Esophagus muscularis mucosa (tissue), 4 donors: ENCODE measurements at places on chromosomes 2 and 18. TPM values are rescaled to one million over a fixed set of nuclear protein-coding genes. Genes with fewer than 3 reads are reported as not detected.

The CDH2 gene
- 17.4 TPM for total RNA-seq

The TACR1 gene
- total RNA-seq, result 2.5 TPM

The GAREM2 gene
- 4.0 TPM for total RNA-seq

The VPS54 gene
- total RNA-seq, result 24.0 TPM

The DGUOK gene
- 36.8 TPM for total RNA-seq

The CYP27C1 gene
- under 0.01 TPM for total RNA-seq

The ARHGEF33 gene
- 0.71 TPM for total RNA-seq

The PKDCC gene
- 219 TPM for total RNA-seq

The OSBPL6 gene
- total RNA-seq, result 2.7 TPM

The UGT1A7 gene
- total RNA-seq, result not detected

The CYP26B1 gene
- 1.2 TPM for total RNA-seq

The MYL1 gene
- total RNA-seq, result not detected

The CAPN14 gene
- total RNA-seq, result not detected

The AGBL5 gene
- 21.0 TPM for total RNA-seq

The GAREM1 gene
- total RNA-seq, result 8.7 TPM

The LTBP1 gene
- total RNA-seq, result 442 TPM

The ACMSD gene
- not detected for total RNA-seq

The SERPINB13 gene
- not detected for total RNA-seq

The EFHD1 gene
- total RNA-seq, result 23.7 TPM

The SP100 gene
- total RNA-seq, result 95.5 TPM

The POTEI gene
- not detected for total RNA-seq

DNA sequence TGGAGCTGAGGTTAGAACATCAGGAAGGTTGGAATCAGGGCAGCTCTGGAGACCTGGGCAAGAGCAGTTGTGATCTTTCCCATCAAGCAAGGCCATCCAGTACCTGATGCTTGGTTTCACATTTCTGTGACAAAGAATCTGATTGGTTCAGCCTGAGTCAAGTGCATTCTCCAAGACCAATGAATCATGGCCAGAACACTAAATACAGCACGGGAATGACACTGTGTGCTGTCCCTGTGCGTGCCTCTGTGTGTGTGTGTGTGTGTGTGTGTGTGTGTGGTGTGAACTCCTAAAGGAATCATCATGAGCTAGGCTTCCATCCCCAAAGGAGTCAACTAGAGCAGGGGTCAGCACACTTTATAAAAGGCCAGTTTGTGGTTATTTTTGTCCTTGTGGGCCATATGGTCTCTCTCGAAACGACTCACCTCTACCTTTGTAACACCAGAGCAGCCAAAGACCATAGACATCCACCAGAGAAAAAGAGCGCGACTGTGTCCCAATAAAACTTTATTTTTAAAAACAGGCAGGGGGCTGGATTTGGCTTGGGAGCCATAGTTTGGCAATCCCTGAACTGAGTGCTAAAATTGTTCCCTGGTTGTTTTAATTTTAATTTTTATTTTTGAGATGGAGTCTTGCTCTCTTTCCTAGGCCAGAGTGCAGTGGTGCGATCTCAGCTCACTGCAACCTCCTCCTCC is 99.7 kb downstream of the INHBB start:
- no peak for DNase-seq

- no peak for DNase-seq
Observed at GRCh38 chr2:224666951-224667553, 49.1 kb downstream of the CCDC195 start.

DNA sequence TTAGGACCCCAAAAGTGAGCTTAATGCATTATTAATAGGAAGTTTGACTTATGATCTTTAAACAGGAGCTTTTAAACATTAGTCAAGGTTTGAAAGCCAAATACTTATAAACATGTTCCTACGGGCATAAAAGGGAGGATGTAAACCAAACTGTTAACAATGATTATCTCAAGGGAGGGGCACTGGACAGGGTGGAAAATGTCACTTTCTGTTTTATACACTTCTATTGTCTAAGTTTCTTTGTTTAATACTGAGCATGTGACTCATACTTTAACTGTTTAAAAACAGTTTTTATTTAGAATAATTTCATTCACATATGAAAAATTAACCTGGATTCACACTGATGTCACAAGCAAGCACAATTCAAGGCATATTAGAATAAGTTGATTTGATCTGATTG is 18.3 kb upstream of the ITGA6 start:
- no peak for DNase-seq

GRCh38 chr18:12628706-12629702 is 28.9 kb downstream of the SPIRE1 start:
- DNase-seq, result no peak

- peak; percentile 57 for DNase-seq
Observed at GRCh38 chr2:135023886-135024485, 23.3 kb downstream of the MAP3K19 start.

- no peak for DNase-seq
Observed at GRCh38 chr18:75293591-75293990, 83.0 kb downstream of the TSHZ1 start.

GRCh38 chr18:75269124-75269680 is 58.6 kb downstream of the TSHZ1 start:
- no peak for DNase-seq

GRCh38 chr2:60105906-60106305 is 447.5 kb downstream of the BCL11A start:
- DNase-seq, result no peak

DNA sequence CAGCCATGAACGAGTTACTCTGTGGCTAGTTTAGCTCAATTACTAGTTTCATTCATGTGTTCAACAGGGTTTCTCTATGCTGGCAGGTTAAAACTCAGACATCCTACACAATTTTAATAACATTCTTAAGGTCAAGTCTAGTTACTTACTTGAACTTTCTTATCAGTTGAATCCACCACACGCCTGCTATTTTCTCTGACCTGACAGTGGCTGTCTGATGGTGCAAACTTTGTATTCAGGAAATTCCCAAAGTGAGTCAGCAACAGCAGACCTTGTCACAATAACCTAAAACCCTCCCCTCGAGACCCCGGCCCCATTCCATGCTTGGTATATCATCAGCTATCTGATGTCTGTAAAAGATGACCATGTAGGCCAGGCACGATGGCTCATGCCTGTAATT is 20.8 kb upstream of the CIDEA start:
- peak; percentile 50 for DNase-seq

GRCh38 chr18:12722731-12723130 is 19.9 kb downstream of the PSMG2 start:
- DNase-seq, result no peak

DNA sequence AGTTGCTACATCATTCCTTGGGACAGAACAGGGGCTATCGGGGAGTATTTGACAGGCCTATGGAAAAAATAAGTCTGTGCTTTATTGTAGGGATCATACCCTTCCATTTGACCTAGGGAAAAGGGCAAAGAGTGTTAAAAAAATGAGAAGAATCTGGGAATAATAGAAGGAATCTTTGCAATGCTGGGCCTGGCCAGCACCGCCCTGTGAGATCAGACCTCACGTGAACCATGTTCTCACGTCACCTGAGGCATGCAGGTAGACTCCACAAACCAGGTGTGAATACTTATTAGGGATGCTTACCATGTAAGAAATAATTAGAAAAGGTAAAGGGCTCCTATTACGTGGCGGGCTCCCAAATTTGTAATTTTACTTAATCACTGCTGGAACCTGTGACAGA is 177.5 kb upstream of the GATA6 start:
- DNase-seq, result no peak

- no peak for DNase-seq
Observed at GRCh38 chr2:18975506-18976167, 382.8 kb downstream of the OSR1 start.

DNA sequence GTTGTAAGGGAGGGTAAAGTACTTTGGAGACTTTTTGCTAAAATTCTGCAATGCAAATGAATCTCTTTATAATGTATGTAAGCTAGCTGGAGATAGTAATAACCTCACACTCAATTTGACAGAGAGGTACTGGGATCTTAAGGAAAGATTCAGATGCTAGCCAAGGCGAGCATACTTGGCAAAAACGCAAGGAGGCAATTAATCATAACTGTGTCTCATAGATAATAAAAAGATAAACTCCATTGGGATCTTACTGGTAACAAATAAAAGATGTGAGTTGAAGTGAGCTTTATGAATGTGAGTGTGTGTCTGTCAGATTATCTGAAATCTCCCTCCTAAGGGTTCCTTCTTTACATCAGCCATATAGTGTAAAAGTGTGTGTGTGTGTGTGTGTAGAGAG is 533.0 kb downstream of the TMX3 start:
- no peak for DNase-seq

- no peak for DNase-seq
Observed at GRCh38 chr2:85765081-85765731, 11.4 kb downstream of the ATOH8 start.

DNA sequence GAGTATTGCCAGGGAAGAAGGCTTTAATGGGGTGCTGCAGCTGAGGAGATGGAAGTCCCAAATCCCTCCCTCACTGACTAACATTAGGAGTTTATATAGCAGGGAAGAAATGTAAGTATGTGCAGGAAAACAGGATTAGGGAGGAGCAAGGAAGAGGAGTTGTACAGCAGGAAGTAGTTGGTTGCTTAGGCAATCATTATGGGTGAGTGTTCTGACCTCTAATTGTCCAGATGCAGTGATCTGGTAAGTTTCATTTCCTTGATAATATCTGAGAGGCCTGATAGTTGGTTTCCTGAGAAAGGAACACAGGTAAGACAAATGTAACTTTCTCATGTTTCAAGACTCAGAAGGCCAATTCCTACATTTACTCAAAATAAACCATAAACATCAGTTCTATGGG is 331.9 kb upstream of the GULP1 start:
- no peak for DNase-seq

DNA sequence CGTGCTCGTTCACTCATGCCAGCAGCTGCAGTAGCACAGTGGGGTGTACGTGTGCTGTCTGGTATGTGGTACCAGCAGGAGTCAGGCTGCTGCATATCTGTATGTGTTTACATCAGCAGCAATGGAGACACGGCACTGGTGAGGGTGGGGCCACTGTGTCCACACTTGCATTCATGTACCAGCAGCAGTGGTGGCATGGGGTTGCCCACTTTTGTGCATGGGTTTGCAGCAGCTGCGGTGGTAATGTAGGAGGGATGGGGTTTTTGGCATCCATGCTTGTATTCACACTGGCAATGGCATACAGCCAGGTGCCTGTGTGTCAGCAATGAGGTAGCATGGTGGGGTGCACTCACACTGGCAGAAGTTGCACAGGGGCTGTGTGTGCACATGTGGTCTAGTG is 187.8 kb downstream of the KCNJ3 start:
- DNase-seq, result no peak

- DNase-seq, result no peak
Observed at GRCh38 chr18:9596226-9596625, 18.1 kb downstream of the PPP4R1 start.

GRCh38 chr2:227509824-227510619 is 38.1 kb downstream of the AGFG1 start:
- DNase-seq, result no peak

- DNase-seq, result no peak
Observed at GRCh38 chr18:69538849-69539248, 138.2 kb downstream of the DOK6 start.

GRCh38 chr2:240765007-240765406 is 55.0 kb downstream of the KIF1A start:
- DNase-seq, result no peak

GRCh38 chr2:236535024-236535423 is 34.6 kb upstream of the ACKR3 start:
- DNase-seq, result no peak

DNA sequence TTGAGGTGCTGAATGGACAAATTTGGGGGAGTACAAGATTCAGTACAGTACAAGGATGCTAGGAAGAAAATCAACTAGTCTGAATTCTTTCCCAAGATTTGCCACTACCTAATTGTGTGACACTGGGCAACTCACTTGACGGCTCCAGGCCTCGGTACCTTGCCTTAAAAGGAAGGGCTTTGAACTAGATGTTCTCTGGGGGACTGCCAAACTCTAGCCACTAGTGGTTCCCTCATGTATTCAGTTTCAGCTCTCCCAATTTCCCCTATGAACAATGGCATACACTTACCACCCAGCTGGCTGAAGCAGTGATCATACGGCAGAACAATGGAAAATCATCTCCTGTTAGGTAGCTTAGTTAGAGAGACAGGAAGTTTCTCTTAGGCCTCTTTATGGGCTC is 73.4 kb downstream of the VWC2L start:
- DNase-seq, result no peak

DNA sequence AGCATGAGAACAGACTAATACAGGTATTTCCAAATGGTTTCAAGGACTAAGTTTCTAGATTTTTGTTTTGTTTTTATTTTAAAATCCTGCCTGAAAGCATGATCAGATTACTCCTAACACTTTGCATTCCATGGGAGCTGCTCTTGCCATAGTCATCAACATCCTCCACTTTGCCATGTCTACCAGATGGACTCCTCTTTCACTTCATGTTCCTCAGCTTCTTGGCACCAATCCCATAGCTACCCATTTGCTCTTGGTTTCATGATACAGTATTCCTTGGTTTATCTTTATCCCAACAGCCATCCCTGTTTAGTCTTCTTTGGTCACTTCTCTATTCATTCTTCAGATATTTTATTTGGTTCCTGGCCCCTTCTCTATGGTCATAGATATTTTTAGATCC is 154.2 kb upstream of the CCDC195 start:
- no peak for DNase-seq

GRCh38 chr2:167183931-167184330 is 295.7 kb downstream of the XIRP2 start:
- DNase-seq, result no peak

DNA sequence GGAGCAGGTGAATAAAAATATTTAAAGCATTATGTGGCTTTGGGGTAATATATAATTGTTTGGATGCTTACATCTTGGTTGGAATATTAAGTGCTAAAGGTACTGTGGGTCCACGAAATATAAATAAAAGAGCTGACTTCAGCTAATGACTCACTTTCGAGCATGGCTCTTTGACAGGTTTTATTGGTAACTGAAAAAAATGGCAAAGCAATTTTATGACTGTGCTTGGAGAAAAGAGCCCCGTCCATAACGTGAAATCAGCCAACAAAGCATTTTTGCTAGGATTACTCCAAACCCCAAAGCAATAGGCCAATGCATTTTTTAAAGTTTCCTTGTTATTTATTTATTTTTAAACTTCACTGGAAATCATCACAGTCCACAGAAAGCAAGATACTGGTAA is 397.2 kb upstream of the CDH19 start:
- DNase-seq, result no peak

DNA sequence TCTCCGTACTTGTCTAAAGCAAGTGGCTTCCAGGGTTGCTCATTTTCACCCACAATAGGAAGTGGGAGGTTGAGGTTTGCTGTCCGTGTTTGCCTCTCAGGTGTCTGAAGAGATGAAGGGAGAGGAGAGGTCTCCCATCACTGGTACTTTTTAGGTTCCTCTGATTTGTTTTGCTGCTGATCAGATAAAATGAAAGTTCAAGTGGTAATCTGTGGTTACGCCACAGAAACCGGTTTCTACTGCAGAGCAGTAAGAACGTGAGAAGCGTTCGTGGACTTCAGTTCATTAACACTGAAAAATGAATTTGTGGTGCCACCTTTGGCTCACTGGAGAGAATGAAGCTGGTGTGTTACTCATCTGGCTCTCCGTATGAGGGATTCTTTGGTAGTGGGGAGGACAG is 118.2 kb downstream of the GBX2 start:
- no peak for DNase-seq
